Dorsolateral prefrontal cortex (tissue), 122 donors: ENCODE measurements at places on chromosomes 5 and 9.
A peak's percentile ranks its signal among the peaks of the same experiment; 100 is the strongest.

DNA sequence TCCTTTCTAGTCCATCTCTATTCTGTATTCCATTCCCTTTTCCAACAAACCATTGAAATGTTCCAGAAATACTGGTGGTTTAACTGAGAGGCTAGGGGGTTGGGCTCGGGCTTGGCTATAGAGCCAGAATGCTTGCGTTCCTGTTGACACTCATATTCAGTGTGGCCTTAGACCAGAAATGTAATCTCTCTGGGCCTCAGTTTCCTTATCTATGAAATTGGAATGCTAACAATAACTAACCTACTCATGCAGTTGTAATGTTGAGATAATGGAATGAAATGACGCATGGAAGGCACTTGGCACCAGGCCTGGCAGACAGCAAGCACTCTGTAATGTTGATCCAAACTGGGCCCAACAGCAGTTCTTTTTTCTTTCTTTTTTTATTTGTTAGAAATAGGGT lies 26.8 kb downstream of the JADE2 start:
- DNase-seq: no peak

DNA sequence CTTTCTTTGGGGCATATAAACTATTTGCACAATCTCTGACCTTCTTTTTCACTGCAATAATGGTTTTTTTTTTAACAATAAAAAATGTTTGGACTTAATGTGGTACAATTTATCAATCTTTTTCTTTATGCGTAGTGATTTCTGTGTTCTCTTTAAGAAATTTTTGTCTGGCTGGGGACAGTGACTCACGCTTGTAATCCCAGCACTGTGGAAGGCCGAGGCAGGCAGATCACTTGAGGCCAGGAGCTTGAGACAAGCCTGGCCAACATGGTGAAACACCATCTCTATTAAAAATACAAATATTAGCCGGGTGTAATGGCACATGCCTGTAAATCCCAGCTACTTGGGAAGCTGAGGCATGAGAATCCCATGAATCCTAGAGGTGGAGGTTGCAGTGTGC lies 72.3 kb downstream of the STK32A start:
- no peak for DNase-seq

DNA sequence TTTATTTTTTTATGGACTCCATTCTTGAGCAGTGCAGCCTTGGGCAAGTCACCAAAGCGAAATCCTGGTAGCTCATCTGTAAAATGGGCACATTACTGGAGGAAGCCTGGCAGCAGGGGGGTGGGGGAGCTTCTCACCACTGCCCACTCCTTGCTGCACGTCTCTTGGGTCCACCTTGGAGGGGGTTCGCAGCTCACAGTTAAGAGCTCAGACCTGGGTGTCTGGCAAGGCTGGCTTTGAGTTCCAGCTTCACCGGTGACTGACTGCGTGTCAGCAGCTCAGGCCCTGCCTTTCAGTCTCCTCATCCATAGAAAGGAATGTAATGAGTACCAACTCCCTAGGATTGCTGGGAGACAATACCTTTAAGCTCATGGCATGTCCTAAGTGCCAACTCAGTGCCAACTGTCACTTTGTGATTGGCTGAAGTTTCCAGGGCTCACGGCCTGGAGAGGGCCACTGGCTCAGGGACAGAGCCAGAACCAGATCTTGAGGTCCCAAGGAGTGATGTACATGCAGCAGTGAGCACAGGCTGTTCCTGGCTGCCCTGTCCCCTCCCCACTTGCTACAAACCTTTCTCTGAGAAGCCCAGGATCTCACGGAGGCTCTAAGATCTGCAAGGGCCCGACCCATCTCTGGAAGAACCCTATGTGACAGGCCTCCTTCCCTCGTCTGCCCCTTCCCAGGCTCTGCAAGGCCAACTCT lies 72.9 kb downstream of the C9orf50 start:
- no peak for DNase-seq

DNA sequence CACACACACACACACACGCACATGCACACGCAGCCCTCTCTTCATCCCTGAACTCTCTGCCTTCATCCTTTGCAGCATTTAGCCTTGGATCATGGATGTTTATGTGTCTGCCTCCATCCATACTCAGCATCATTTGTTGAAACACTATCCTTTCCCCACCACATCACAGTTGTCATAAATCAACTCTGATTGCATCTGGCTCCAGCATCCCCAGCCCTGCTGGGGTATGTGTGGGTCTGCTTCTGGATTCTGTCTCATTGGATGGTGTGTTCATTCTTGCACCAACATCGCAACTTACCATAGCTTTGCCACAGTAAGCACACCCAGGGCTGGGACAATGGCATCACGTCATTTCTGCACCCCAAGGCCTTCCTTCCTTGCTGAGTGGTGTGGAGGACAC lies 175.4 kb downstream of the RGS3 start:
- no peak for DNase-seq

- DNase-seq: no peak
These were observed 602.2 kb downstream of the BNC2 start for GRCh38 chr9:16268067-16268881.

DNA sequence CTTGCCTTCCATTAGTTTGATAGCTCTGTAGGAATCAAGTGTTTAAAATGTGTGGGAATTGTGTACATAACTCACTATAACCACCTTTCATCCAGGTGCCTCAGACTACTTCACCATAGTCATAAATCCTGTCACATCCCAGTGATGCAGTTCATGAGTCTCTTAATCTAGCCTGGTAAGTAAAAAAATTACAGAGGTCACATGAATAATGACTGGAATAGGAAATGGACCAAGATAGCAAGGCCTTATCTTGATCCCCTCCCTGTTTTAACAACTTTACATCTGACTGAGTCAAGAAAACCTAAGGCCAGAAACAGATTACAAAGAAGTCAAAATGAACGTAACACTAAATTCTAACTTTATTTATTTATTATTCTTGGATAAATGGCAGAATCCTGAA lies 1.5 kb upstream of the RNF145 start:
- DNase-seq: no peak

- DNase-seq: no peak
These were observed 112.5 kb downstream of the PRR16 start for GRCh38 chr5:120576588-120576987.

DNA sequence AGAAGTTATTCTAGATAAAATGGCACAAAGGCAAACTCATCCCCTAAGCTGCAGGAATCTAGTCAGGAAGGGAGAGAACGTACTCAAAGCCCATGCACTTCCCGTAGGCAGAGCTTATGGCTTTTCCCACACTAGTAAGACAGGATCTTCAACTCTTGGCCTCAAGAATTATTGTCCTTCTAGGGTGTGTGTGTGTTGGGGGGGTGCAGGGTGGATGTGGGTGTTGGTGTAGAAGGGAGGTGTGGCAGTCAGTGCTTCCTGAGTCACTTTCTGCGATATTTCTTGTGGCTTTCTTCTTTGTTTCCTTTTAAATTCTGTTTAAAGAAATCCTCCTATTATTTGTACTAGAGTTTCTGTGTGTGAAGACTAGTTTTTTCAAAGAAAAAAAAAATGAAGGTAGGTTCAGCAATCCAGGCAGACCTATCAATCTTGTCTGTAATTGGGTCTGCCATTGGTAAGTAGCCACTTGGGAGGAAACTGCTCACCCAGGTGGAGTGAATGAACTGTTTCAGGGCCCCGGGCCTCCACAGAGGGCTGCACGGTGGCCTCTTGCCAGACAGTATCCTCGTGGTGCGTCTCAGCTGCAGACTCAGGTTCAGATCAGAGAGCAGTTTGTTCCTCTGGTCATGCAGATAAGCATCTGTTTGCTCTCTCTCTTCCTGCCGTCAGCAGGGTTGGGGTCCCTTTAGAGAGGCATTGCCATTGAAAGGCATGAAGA lies 131.9 kb downstream of the NPR3 start:
- no peak for DNase-seq

DNA sequence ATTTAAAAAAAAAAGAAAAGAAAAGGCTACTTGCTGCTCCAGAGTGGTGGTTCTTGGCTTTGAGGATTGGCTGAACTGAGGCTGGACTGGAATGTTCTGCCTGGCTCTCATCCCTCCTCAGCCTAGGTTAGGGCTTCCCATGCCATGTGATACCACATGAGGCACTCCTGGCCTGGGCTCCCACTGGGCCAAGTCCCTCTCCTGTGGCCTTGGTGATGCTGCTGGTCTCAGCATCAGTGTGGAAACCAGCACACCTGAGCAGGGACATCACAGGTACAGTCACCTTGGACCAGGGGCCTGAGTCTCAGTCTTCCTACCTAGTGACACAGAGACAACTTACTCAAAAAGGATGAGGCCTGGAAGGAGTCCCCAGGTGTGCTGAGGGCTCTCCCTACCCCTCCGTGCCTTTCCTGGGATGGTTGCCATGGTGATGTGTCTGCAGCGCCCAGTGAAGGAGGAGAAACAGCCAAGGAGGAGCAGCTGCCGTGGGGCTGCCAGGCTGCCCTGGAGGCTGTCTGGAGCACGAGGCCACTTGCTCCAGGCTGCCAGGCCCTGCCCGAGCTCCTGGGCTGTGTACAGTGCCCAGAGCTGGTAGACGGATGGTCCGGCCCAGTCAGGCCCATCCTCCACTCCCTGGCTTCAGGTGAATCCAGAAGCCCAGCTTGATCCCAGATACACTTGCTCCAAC lies 71.0 kb downstream of the WNK2 start:
- peak; percentile 61 for DNase-seq

- no peak for DNase-seq
These were observed 390.0 kb downstream of the ENC1 start for GRCh38 chr5:74250304-74251102.

DNA sequence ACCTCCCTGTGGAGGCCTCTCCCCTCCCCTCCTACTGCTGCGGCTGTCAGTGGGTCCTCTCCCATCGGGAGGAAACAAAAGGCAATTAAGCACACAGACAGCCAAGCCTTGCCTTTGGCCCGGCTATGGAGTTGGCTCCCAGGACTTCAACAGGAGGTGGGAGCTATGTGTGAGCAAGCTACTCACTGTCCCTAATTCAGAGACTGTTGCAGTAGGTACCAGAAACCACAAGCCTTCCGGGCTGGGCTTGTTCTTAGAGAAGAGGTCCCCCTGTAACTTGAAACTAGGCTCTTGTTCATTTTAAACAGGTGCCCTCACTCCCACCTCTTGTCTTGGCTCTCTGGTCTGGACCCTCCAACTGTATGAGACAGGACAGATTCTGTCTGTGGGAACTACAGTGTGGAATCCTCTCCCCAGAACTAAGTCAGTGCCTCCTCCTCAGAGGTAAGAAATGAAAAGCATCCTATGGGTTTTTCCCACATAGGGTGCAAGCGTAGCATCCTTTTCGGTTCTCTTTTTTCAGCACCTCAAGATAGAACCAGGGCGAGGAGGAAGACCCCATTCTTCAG lies 561.1 kb downstream of the EBF1 start:
- DNase-seq: no peak

GRCh38 chr9:100066539-100066938 lies 32.3 kb downstream of the ERP44 start:
- DNase-seq: no peak

DNA sequence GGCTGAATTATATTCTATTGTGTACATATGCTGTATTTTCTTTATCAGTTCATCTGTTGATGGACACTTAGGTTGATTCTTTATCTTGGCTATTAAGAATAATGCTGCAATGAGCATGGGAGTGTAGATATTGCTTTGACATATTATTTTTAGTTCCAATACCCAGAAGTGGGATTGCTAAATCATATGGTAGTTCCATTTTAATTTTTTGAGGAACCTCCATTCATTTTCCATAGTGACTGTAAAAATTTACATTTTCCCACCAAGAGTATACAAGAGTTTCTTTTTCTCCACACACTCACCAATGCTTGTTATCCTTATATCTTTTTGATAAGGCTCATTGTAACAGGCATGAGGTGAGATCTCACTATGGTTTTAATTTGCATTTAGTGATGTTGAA lies 19.4 kb downstream of the JAK2 start:
- DNase-seq: no peak

GRCh38 chr9:123484130-123484529 lies 128.1 kb downstream of the CRB2 start:
- no peak for DNase-seq

DNA sequence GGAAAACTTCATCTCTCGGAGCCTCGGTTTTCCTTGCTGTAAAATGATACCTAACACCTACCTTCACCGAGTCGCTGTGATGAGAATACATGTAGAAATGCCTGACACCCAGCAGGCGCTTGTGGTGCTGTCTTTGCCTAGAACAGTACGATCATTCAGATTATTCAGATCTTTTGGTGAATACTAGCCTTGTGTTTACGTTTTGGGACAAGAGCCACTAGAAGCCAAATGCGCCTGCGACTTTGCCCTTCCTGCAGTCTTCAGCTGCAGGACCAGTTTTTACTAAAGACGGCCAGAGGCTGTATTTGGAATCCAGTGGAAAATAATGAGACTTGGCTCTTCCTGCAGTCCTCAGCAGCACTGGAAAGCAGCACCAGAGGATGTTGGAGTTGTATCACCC lies 189.6 kb downstream of the TRIO start:
- DNase-seq: no peak

- DNase-seq: no peak
These were observed 89.0 kb downstream of the DCP2 start for GRCh38 chr5:113065626-113066025.

- DNase-seq: no peak
These were observed 178.9 kb downstream of the XRCC4 start for GRCh38 chr5:83256091-83256780.

DNA sequence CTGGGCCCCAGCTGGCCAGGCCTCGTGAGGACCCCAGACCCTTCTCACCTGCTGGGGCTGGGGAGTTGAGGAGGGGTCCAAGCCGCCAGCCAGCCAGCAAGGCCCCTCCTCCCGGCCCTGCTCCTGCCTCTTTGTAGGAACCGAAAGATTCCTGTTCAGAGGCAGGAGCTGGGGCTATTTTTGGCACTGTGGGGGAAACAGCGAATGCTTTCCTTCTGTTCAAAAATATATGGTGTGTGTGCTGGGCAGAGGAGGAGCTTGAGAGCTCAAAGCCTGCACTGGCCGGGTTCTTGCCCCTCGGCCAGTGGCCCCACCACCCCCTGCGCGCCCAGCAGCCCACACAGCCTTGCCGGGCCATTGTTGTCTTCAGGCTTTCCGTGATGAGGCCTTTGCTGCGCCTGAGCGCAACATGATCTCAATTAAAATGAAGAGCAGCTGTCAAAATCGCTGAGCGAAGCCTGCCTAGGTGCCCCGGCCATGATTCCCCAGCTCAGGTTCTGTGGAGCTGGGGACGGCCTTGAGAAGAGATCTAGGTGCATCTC lies 13.4 kb downstream of the NCS1 start:
- DNase-seq: no peak

DNA sequence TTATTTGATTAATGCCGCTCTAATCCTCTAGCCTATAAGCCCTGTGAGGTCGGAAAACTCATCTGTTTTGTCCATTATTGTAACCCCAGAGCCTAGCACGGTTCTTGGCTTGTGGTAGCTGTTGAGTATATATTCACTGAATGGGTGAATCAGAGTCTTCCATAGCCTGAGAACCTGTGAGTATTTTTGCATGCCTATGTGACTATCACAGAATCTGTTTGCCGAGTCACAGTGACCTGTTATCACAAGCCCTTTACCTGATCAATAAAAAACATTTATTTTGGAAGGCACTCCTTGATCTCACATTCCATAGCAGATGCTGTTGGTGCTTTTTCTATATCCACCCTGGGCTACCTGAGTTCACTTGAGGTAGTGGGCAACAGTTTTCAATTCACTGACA lies 125.0 kb upstream of the STC2 start:
- DNase-seq: no peak

GRCh38 chr5:110050640-110051345 lies 361.1 kb downstream of the MAN2A1 start:
- DNase-seq: no peak
